Left colon (tissue), 2 donors: ENCODE measurements at places on chromosomes 2 and 18. TPM values are rescaled to one million over a fixed set of nuclear protein-coding genes. Genes with fewer than 3 reads are reported as not detected.

CHST9 gene
- not detected for total RNA-seq

FLACC1 gene
- total RNA-seq = 2.1 TPM

ADGRF3 gene
- total RNA-seq = 0.34 TPM

DNA sequence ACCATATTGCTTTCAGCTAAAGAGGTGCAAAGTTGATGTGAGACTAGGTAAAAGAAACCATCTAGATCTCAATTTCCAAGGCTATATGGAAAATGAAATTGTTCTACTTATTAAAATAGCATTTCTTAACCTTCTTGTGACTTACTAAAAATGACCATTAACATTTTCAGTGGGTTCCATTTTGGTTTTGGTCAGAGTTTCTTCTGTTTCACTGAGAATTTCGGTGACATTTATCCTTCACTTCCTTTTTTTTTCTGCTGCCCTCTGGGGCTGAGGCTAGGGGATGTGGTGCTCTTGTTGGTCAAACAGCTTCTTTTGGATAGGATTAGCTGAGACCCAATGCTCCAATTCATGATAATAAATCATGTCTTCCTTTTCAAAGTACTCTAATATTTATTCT is 44.3 kb upstream of the REL start:
- DNase-seq = no peak

- DNase-seq = no peak
These were observed 22.2 kb downstream of the MCFD2 start for GRCh38 chr2:46893269-46893939.

GRCh38 chr2:134252092-134252750 is 1.7 kb upstream of the MGAT5 start:
- DNase-seq = no peak

- no peak for DNase-seq
These were observed 1.5 kb upstream of the DLX1 start for GRCh38 chr2:172083628-172084394.

DNA sequence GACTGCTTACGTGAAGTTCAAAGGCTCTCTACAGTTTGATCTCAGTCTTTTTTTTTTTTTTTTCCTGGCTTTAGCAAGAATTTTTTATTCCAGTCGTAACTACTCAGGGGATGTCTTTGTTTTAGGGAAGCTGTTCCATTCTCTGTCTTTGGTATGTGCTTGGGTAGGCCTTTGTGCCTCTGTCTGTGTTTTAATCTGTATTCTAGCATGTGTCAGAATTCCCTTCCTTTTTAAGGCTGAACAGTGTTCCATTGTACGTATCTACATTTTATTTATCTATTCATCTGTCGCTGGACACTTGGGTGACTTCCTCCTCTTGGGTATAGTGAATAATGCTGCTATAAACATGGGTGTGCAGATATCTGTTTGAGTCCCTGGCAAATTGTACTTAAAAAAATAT is 42.6 kb downstream of the MYO1B start:
- DNase-seq = no peak

GRCh38 chr2:231985823-231986261 is 24.3 kb downstream of the DIS3L2 start:
- DNase-seq = no peak
